ENCODE measurements at places on chromosomes 2 and 18.
A peak's percentile ranks its signal among the peaks of the same experiment; 100 is the strongest.

GRCh38 chr2:224310943-224311625 is 90.8 kb downstream of the FAM124B start:
- no peak for DNase-seq

DNA sequence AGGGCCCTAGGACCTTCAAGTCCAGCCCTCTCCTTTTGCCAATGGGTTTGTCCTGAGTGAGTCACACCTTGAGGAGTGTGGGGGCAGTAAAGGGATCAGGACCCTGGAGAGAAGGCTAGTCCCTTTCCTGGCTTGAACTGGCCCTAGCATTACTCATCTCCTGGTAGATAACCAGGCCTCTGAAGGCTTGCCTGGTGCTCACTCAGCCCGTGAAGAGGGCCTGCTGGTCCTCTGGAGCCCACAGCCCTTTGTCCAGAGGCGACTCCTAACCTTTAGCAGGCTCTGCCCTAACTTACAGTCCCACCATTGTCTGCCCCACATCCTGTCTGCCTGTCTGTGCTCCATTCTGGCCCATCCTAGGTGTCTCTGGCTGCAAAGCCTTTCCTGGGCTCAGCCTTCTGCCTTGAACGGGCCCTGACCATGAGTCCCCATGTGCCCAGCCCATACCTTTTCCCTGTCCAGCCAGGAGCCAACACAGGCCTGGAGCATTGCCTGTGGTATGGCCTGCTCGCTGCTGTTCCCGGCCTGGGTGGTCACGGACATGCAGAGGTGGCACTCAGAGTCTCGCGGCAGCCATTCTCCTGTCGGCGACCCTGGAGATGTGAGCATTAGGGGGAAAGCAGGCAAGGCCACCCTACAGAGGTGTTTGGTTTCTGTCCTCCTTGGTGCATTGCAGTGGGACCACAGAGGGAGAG is 5.0 kb downstream of the SFTPB start:
- peak; percentile 15 for DNase-seq

DNA sequence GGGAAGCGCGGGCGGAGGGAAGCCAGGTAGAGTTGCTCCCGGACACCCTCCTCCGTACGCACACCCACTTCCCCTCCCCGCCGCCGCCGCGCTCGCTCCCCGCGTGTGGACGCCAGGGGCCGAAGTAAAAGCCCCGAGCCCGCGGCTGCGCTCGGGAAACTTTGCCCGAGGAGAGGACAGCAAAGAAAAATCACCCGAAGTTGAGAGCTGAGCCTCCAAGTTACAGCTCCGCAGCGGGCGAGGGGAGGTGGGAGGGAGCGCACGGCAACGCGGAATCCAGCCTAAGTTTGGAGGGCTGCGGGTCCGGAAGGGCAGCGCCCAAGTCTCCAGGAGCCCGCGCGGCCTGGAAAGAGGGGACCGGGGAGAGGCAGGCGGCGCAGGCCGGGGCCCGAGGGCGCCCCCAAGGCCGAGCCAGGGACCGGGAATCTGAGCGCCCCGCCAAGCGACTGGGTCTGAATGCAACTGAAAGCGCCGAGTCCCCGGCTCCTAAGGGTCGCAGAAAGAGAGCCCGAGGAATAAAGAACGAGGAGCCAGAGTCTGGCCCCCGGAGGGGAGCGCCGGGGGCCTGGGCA is 706 bp upstream of the BCL11A start:
- DNase-seq, result no peak

- DNase-seq, result no peak
These were observed 233.6 kb downstream of the TPGS2 start for GRCh38 chr18:36595046-36595817.

- peak; percentile 58 for DNase-seq
These were observed 24.2 kb upstream of the COX7A2L start for GRCh38 chr2:42385225-42385624.

- DNase-seq, result no peak
These were observed 273.9 kb upstream of the REV1 start for GRCh38 chr2:99763764-99764163.

GRCh38 chr2:65944213-65944612 is 490.7 kb upstream of the MEIS1 start:
- DNase-seq, result no peak

DNA sequence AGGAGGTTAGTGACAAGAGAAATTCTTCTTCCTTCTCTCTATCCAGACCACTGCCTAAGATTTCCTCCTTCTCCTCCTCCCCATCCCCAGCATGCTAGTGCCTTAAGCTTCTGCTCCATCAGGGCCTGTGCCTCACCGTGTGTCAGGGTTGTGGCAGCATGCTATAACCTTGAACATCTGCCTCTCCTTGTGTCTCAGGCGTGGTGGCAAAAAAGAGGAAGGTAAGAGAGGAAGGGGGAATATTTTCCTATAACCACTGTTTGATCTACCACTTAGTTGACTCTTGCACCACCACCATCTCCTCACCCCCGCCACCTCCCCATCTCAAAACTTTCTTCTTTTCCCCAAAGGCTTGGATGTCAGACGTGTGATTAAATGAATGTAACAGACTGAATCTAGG is 38.3 kb upstream of the PEX13 start:
- no peak for DNase-seq

- no peak for DNase-seq
These were observed 120.8 kb downstream of the NFATC1 start for GRCh38 chr18:79516441-79516931.

DNA sequence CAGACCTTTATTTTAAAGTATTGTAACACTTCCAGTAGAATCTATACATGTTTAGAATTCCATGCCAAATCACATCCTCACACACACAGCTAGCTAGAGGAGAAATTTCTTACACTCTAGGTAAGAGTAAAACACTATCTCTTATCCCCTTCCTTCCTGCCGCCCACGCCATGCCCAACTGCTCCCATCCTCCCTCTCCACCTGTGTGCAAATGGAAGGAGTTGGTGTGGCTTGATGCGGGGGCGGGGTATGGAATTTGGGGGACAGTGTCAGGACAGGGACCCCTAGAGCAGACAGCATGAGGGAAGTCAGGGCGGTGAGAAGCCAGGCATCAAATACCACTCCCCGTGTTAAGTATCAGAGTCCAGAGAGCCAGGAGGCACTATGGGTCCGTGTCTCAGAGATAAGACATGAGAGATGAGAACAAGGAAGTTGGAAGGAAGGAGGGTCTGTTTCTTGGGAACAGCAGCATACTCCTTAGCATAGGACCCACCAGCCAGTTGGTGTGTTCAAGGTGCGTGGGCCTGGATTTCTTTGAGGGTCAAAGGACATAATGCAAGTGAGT is 48.6 kb upstream of the NOSTRIN start:
- DNase-seq, result no peak

DNA sequence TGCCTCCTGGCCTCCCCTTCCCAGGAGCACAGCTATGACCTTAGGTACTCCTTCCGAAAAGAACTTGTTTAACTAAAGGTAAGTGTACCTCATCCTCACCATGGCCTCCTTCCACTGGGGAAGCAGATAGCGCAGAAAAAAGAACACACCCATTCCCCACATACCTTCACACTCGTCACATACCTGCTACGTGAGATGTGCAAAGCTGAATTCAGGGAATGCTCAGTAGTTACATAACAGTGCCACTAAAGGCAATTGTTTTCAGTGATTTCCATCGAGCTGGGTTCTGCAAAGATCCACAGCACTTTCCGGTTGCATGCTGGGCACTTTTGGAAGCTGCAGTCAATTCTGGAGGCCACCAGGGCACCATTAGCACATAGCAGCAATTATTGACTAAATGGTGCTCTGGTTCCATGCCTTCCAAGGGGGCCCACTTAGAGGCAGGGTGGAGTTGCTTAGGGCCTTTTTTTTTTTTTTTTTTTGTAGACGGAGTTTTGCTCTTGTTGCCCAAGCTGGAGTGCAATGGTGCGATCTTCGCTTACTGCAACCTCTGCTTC is 41.0 kb downstream of the PAX8 start:
- peak; percentile 55 for DNase-seq

DNA sequence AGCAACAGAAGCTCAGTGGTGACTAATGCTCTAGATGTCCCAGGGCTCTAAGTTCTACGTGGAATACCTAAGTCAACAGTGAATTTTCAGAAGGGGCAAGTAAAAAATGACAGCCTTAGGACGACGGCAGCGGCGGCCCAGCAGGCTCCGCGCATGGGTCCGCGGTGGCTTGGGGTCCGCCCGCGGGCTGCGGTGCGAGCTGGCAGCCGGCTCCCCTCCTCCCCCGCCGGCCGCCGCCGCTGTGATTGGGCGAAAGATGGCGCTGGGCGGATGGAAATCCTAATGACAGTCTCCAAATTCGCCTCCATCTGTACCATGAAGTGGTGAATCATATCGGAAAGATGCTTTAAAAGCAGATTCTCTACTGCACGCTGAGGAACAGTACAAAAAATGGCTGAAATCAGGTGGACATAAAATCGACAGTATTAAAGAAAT is 74.7 kb downstream of the HNRNPLL start:
- DNase-seq, result peak; percentile 36

DNA sequence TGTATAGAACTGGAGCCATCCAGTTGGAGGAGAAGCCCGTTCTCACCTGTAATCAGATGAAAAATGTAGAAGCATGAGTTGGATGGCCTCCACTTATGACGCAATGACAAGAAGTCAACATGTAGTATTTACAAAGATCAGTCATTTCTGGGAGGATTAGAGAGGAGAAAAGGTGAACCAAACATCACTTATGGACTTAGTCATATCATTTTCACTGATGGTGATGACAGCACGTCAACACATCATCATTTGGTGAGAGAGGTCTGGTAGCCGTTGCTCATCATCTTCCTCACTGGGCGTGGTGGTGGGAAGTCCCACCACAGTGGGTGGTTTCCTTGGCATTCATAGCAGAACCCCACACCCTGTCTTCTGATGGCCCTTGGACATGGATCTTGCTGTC is 264.2 kb upstream of the EPAS1 start:
- peak; percentile 70 for DNase-seq

DNA sequence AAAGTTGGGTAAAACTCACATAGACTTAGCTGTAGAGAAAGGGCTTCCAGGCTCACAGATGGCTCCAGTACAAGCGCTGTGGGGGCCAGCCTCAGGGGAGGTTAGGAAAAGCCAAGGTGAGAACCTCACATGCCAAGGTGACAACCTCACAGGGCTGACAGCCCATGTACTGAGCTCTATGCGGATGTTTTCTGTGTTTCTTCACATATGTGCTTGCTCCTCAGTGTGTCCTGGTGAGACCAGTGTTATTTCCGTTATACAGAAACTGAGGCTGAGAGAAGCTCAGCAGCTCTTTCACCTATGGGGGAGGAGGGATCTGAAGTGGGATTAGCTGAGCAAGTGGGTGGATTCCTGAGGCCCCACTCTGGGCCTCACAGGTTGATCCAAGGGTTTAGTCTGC is 67.3 kb downstream of the INPP4A start:
- no peak for DNase-seq

DNA sequence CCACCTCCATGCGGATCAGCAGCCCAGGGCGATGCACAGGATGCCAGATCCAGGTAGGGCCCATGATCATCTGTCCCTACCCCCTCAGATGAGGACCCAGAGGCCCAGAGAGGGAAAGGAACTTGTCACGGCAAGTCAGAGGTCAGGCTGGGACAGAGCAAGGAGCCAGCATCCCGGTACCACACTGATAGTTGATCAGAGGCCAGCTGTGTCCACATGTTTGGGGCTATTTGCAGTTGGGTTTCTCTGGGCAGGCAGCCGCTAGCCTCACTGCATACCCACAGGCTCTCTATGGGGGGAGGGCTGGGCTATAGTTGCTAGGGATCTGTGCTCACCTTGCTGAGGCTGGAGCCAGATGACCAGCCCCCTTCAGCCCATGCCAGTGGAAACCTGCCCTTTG is 9.6 kb downstream of the GAREM2 start:
- DNase-seq, result no peak

- no peak for DNase-seq
These were observed 289.3 kb downstream of the FSIP2 start for GRCh38 chr2:186027922-186028321.

- DNase-seq, result no peak
These were observed 9.4 kb upstream of the IL1RL1 start for GRCh38 chr2:102301867-102302362.

DNA sequence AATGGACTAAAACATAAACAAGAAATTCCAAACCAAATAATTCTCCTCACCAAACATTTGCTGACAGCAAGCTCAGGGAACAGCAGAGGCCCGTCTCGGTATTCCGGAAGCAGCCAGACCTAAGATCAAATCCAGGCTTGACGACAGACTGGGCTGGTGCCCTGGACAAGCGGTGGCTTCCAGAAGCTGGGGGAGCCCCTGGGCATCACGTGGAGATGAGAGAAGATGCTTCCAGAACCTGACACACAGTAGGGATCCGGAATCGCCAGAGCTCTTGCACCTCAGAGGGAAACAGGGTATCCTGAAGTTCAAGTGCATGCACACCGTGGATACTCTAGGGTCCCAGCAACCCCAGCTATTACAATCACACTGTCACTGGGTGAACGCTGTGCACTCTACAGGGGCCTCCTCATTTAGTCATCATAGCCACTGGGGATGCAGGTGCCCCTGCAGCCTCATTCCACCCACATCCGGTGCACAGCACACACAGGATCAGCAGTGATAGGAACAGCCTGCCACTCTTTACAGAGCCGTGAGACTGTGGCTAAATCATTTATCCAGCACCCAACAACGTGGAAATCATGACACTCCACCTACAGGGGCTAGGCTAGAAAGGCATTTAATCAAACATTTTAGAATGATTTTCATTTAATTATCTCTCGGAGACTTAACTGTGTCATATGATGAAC is 102.6 kb downstream of the HDAC4 start:
- no peak for DNase-seq

- no peak for DNase-seq
These were observed 9.6 kb downstream of the PER2 start for GRCh38 chr2:238278626-238279323.

DNA sequence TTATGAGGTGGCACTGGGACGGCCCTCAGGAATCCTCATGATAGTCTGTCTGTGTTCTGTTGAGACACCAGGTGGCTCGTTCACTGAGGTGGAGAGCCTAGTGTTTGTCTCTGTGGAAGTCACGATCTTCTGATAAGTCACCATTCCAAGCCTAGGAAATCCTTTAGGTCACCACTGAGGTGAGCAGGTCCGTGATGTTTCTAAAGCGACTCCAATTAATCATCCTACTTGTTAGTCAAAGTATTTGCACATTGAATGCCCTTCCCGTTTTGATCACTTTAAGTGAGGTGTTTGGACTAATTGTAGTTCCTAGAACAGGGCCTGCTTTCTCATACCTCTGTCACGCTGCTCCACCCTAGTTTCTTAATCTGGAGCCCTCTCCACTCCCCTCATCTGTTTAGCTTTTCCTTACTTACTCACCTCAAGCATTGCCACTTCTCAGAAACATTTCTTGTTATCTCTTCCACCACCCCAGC is 28.0 kb upstream of the DSG3 start:
- no peak for DNase-seq

GRCh38 chr2:167626961-167627360 is 620.4 kb downstream of the STK39 start:
- DNase-seq, result no peak

GRCh38 chr2:233361297-233361696 is 7.0 kb downstream of the DGKD start:
- no peak for DNase-seq

- DNase-seq, result no peak
These were observed 21.6 kb downstream of the CRIM1 start for GRCh38 chr2:36376992-36377738.

DNA sequence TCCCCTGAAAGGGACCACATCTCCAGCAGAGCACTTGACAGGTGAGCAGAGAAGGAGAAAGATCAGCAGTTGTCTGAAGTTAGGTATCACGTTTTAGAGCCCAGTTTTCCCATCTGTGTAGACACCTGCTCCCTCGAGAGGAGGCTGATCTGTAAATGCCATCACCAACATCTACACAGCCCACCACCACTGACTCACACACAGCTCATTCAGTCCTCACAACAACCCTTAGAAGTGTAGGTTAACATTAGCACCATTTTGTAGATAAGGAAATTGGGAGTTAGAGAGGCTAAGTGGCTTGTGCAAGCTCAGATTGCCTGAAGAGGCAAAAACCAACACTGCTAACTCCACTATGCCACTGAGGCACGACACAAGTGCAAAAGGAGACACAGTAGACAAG is 37.2 kb upstream of the STAT1 start:
- no peak for DNase-seq

Data from HepG2 (cell line).